Stimulated activated CD8-positive, alpha-beta memory T cell treated with anti-CD3 and anti-CD28 coated beads, Interleukin-7, amount 100 ng/mL, for 4 hours (primary cell): ENCODE measurements at places on chromosomes 3 and 15.

- DNase-seq, result no peak
Observed at GRCh38 chr15:90711418-90711824, 5.7 kb upstream of the BLM start.

DNA sequence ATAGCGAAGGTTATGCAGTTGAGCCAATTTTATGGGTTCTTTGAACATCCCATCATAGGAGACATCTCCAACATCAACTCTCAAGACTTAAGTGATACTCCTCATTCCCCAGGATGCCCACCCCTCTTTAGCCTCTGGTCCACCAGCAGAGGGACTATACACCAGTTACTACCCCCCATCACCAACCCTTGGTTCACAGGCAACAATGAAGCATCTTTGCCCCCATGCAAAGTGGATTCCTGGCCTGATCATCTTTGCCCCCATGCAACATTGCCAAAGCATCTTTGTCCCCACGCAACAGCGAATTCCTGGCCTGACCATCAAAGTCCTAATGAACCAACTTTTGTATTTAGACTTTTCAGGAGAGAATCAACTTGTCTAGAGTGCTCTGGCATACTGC is 19.1 kb downstream of the GPR15 start:
- DNase-seq, result no peak

GRCh38 chr3:138344754-138345153 is 3.6 kb upstream of the MRAS start:
- no peak for DNase-seq

- DNase-seq, result no peak
Observed at GRCh38 chr3:151859233-151859673, 14.2 kb upstream of the SUCNR1 start.

DNA sequence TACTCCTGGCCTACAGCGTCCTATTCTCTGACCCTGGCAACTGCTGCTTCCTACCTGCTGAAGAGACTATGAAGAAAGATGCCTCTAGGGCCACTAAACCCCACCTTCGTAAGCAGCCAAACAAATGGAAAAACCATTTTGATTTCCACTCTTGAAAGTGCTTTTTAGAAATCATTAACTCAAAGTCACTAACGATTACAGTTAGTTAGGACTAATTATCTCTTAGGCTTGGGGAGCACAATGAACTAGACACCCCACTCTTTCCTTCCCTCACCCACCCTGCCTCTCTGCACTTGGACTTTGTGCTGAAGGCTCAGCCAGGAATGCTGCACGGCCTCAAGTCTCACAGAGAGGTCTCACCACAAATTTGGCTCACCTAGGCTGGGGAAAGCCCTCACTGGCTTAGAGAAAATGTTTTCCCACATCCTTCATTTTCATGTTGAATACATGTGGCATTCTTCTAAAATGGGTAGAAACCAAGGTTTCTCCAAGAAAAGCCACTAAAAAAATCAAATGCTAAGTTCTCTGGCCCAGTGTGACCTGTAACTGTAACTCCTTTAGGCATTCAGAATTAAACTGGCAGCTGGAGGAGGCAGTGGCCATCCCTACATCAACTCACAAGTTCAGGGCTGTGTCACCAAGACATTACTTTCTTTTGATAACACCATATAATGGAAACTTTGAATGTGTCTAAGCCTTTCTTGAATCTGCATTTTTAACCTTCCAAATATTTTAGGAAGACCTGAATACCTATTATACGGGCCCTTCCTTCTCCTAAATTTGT is 47.1 kb downstream of the NPTN start:
- DNase-seq, result no peak

DNA sequence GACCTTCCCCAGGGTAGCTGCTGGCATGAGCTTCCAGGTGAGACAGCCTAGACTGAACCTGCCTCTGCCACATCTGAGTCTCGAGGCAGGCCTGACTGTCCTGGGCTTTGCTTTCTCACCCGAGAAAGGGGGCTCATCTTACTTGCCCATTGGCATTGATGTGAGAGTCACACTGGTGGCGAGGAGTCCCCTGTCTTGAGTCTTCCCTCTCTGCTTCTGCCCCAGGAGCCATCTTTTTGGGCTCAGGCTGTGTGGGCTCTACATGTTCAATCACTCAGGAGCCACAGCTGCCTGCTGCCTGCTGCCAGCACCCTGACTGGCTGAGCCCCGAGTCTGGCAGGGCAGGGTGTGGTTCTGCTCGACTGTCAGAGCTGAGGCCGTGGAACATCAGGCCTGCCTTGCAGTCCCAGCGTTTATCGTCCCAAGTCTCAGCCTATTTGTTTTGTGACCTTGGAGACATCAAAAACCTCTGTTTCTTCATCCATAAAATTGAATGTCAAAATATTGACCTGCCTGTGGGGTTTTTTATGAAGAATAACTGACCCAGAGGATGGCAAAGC is 132.5 kb downstream of the DNAJB8 start:
- no peak for DNase-seq

DNA sequence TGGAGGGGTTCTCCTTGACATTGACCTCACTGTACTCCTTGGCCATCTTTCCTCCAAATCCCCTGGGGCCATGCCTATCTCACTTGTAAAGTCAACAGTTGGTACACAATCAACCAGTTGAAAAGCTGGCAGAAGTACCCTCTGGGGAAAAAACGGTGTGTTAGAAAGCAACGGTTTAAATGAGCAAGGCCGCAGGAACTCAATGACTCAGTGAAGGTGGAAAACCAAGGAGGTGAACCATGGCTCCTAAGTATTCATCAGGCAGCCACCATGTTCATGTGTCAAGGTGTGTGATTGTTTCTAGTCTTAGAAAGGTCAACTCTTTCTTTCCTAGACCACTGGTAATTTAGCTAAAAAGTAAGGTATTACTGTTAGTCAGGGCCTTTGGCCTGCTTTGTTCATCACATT is 130.9 kb upstream of the SATB1 start:
- no peak for DNase-seq

- no peak for DNase-seq
Observed at GRCh38 chr3:115292131-115292530, 145.0 kb upstream of the ZBTB20 start.

- DNase-seq, result no peak
Observed at GRCh38 chr15:85977586-85977985, 102.1 kb upstream of the AGBL1 start.

DNA sequence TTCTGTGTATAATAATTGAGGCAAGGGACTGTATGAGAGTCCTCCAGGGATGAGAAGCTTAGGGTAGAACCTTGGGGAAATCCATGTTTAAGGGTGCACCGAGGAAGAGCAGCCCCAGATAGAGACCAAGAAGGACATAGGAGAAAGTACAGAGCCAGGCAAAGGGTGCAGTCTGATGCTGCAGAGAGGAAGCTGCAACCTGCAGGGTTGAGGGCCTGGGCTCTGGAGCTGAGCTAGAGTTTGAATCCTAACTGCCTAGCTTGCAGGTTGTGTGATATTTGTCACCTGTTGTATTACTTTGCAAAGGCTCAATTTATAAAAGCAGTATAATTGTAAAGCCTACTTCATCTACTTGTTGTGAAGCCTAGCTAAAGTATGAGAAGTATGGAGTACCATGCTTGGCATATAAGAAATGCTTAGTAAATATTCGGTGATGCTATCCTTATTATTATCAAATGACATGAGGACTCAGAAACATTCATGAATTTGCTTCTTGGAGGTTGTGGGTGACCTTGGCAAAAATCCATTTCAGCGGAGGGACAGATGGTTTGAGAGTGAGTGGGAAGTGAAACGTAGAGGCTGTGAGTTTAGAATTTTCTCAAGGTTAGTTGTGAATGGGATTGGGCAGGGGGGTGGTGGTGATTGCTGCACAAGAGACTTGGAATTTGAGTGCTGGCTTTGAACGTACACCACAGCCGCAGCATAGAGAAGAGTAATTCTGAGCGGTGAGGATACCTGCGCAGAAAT is 43.8 kb downstream of the PLCL2 start:
- no peak for DNase-seq

DNA sequence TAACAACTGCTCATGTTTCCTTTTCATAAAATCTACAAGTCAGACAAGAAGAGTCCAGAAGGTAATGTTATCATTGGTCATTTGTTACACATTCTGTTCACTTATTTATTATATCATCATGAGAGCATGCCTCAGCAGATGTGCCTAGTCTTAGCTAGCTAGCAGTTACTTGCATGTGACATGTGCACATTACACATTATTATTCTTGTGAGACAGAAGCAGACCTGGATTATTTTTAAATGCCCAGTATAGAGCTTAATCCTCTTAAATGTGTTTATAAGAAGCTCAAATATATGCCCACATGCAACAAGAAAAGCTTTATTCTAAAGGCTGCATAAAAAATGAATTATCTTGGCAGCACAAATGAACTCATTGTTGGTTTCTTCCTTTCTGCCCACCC is 12.6 kb downstream of the YEATS2 start:
- DNase-seq, result no peak

- peak; percentile 61 for DNase-seq
Observed at GRCh38 chr3:184513276-184514170, 48.1 kb upstream of the EPHB3 start.

GRCh38 chr3:183142199-183142598 is 20.3 kb downstream of the LAMP3 start:
- DNase-seq, result no peak

GRCh38 chr3:23669541-23670255 is 136.1 kb upstream of the UBE2E1 start:
- no peak for DNase-seq

GRCh38 chr3:132660811-132661070 is 612 bp downstream of the UBA5 start:
- no peak for DNase-seq

GRCh38 chr3:125154800-125155269 is 57.7 kb downstream of the SLC12A8 start:
- DNase-seq, result peak; percentile 25

DNA sequence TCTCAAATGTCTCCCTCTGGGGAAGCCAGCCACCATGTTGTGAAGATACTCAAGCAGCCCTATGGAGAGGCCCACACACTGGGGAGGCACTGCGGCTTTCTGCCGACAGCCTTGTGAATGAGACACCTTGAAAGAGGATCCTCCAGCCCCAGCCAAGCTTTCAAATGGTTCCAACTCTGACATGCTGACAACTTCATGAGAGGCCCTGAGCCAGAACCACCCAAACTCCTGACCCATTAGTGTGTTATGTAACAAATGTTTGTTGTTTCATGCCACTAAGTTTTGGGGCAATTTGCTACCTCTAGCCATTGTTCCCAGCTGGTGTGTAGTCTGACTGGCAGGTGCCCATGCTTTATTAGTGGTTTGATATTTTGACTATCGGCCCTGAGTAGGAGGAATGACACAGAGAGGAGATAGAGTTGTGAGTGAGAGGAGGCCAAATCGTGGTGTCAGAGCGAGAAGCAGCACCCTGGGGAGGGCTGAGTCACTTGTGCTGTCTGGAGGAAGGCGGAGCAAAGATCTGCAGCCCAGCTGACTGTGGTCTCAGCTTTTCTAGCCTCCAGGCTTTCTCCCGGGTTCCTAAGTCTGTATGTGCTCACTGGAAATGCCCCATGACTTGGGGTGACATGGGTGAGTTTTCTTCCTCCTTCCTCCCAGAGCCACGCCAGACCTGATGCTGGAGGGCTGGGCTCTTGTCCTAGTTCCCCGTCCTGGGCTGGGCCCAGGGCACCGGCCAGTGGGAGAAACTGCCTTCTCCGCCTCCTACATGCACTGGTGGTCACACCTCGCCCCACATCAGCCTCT is 56.7 kb upstream of the BLM start:
- DNase-seq, result peak; percentile 67

DNA sequence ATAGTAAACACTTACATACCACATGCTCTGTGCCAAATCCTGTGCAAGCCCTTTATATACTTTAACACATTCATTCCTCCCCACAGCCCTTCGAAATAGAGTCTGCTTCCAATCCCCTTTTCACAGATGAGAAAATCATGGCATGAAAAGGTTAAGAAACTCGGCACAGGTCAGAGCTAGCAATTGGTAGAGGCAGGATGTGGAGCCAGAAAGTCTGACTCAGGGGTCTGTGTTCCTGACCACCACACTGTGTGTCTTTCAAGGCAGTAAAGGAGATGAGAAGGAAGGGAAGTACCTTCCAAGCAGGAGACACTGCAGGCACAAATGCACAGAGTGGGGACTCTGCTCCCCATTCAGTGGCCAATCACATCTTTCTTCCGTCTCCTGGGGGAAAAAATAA is 61.1 kb downstream of the SCN11A start:
- no peak for DNase-seq

- peak; percentile 22 for DNase-seq
Observed at GRCh38 chr15:52112203-52112750, 298 bp downstream of the BCL2L10 start.

DNA sequence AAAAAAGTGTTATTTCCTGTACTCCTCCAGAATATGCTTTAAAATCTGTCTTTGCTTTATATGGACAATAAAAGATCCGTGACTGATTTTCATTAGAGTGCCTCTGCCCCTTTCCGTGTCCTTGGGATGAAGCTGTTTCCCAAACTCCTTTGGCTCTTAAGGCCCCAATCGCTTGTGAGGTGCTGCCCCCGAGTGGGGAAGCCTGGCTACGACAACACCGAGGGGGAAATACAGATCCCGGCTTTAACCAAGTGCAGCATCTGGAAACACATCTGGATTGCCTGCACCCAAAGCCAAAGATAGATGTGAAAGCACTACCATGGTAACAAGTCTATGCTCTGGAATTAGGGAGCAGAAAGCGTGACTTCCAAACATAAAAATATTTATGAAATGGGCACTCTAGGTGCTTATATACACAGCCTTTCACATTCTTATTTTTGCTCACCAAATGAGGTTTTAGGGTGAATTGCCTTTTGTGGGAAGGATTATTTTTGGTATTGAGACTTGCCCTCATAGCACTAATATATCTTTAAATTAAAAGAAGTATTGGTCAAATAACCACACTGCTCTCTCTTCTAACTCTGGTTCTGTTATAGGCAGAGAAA is 40.6 kb upstream of the ADCY5 start:
- no peak for DNase-seq

GRCh38 chr3:193836918-193837317 is 243.9 kb downstream of the OPA1 start:
- no peak for DNase-seq

GRCh38 chr3:197224034-197224444 is 74.4 kb downstream of the DLG1 start:
- DNase-seq, result no peak

DNA sequence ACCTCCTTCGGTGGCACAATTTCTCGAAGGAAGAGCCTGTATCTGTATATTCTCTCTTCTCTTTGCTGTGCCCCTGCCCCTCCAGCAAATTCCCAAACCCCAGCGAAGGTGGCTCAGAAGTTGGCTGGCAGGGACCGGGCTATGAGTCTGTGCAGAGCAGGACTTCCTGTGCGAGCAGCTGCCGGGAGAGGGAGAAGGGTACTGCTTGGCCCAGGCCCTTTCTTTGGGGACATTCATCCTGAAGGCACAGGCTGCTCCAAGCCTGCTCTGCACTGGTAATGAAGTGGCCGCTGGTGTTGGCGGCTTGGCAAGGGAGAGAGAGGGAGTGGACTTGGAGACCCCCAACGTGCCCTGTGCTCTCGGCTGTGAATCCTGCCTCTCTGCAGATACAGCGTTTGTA is 1.5 kb downstream of the SLC6A11 start:
- DNase-seq, result no peak

GRCh38 chr3:22585504-22585903 is 617.6 kb upstream of the UBE2E2 start:
- no peak for DNase-seq

DNA sequence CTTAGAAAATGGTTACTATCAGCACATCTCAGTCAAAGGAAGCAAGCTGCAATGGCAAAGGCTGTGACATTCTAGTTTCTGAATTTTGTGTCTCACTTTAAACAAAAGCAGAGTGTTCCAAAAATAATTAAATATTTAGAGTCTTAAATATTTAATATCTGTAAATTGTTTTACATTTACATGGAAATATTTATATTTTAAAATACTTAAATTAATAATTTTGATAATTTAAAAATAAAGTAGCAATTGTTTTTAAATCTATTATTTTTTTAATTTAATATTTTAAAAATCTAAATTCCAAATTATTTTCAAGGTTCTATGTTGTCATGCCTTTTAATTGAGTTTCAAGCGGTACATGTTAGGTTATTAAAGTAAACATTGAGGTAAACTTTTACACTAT is 843.1 kb downstream of the ROBO1 start:
- DNase-seq, result no peak
